ENCODE measurements at places on chromosomes 16 and 17. TPM values are rescaled to one million over a fixed set of nuclear protein-coding genes. Genes with fewer than 3 reads are reported as not detected.

Gene CCL2
- not detected for polyA plus RNA-seq

Gene MYL4
- polyA plus RNA-seq: 0.55 TPM

Gene CDYL2
- polyA plus RNA-seq: not detected

Gene PPM1E
- polyA plus RNA-seq: 0.04 TPM

Gene CPNE7
- polyA plus RNA-seq: not detected

Gene MMP28
- 0.21 TPM for polyA plus RNA-seq

Gene TPSG1
- polyA plus RNA-seq: not detected

Gene ALOX15B
- polyA plus RNA-seq: not detected

Gene MYH2
- polyA plus RNA-seq: not detected

Gene NHLRC4
- polyA plus RNA-seq: 3.4 TPM

Gene HNF1B
- polyA plus RNA-seq: not detected

Gene NME1
- polyA plus RNA-seq: 51.4 TPM

Gene ABCA10
- not detected for polyA plus RNA-seq

Gene DNASE1L2
- polyA plus RNA-seq: not detected
